ENCODE measurements at places on chromosomes 3 and 15.

DNA sequence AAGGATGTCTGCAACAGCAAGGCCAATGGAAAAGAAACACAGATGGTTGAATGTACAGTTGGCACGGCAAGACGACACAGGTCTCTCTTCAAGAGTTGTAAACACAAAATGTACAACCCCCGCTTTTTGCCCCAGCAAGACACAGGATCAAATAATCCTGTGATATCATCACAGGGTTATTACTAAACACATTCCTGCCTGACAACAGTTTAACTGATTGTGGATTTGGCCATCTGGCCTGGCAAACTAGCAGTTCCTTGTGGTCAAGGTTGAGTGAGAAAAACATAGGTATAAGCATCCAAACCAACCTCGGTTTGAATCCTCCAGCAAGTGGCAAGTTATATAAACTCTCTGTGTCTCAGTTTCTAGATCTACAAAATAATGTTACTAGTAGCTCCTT is 23.4 kb downstream of the PARP16 start:
- no peak for DNase-seq

DNA sequence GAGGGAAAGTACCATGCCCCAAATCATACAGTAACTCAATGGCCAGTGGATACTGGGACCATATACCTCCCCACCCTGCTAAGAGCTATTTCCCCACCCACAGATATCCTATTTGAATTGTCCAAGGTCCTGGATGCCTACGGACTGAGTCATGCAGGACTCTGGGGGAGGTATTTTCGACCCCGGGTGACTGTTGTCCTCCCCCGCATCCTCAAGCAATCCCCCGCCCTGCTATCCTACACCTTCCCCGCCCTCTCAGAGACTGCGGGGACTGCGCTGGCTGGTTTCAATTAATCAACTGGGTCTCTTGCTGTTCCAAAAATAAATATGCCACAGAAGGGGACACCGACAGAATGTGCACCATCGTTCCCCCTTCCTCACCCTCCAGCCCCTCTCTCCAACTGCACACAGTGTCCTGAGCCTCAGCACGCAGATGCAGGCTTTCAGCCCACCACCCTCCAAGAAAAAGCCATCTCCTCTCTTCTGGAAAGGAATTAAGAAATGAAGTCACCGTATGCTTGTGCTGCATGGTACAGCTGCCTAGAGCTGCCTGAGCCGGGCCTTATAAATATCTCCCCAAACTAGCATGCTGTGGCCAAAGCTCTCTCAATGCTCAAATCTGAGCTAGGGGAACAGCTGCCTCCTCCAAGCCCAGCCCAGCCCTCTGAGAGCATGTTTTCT is 8.1 kb downstream of the CAV3 start:
- no peak for DNase-seq

DNA sequence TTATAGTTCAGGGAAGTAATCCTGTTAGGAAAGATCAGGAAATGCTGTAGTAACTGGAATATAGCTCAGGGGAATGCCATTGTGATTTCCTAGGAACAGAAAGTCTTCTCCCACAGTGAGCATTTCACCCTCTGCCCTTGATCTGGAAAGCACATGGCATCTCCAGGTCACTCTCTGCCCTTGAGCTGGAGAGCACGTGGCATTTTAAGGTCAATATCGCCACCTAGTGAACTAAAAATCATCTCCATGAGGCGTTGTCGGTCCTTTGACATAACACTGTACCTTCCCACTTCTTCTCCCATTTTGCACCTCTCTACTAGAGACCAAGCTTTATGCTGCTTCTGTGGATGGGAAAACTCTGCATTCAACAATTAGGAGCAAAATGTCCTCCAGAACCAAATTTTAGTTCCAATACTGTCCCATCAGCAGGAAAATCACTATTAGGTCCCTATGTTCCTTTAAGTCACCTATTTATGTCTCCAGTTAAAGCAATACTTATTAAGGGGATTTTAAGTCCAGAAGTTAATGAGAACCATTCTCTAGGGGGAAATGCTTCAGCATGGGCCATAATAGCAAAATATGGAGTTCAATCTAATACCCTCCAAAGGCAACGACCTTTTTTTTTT is 54.7 kb upstream of the GK5 start:
- peak; percentile 8 for DNase-seq

GRCh38 chr3:72999951-73000350 is 3.3 kb downstream of the PPP4R2 start:
- no peak for DNase-seq

GRCh38 chr3:122890077-122890719 is 95.3 kb downstream of the SLC49A4 start:
- no peak for DNase-seq

GRCh38 chr3:170738766-170739165 is 131.2 kb downstream of the RPL22L1 start:
- DNase-seq = no peak

- no peak for DNase-seq
Measured at GRCh38 chr15:77119446-77119845, 48.5 kb upstream of the TSPAN3 start.

- no peak for DNase-seq
Measured at GRCh38 chr3:13378155-13378554, 42.0 kb downstream of the NUP210 start.

DNA sequence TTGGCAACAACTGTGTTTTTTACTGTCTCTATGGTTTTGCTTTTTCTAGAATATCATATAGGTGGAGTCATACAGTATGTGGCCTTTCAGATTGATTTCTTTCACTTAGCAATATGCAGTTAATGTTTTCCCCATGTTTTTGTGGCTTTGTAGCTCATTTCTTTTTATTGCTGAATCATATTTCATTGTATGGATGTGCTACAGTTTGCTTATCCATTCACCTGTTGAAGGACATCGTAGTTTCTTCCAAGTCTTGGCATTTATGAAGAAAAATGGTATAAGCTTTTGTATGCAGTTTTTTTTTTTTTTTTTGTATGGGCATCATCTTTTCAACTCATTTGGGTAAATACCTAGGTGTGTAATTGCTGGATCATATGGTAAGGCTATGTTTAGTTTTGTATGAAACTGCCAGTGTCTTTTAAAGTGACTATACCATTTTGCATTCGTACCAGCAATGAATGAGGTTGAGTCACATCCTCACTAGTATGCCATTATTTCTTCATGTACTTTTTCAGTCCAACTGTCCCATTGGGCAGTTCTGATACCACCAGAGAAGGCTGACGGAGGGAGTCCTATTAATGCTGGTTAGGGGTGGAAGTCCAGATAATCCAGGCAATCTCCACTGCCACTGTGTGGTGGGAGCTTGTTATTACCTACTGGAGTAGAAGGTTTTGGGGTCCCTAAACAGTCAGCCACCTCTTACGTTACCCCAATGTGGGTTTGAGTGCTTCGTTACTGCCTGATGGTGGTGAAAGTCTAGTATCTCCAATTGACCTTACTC is 210.5 kb downstream of the DOCK3 start:
- DNase-seq = no peak

DNA sequence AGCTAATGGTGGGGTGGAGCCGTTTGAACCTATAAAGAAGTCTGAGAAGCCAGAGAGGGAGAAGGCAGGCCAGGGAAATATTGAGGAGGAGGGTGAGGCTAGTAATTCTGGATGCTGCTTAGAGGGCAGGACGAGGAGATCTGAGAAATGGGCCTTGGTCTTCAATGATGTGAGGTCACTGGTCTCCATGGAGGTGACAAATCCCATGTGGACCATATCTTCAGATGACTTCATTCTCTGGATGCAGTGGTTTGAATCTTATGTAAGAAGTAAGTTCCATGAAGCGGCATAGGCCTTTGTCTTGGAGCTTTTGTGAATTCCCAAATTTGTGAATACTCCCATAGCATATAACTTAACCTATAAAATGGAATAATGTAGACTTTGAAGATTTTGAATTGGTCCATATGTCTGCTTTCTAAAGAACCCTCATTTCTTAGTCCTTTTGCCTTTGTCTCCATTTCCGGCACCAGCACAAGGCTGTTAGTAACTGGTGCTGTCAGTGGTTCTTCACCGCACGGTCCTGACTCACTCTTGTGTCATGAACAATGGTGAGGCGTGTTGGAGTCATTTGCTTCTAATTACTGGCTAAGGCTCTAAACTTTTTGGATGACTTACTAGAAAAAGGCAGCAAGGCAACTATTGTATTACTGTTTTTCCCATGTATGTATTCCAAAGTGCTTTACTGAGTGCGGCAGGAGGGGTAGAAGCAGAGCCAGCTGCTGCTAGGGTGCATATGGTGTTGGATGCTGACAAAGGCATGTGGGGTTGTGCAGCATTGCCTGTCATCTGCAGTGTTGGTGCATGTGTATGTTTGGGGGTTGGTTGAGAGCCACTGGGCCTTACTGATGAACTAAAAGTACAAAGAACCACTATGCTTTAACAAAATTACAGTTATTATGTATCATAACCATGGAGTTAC is 279.3 kb upstream of the C2CD4B start:
- no peak for DNase-seq

DNA sequence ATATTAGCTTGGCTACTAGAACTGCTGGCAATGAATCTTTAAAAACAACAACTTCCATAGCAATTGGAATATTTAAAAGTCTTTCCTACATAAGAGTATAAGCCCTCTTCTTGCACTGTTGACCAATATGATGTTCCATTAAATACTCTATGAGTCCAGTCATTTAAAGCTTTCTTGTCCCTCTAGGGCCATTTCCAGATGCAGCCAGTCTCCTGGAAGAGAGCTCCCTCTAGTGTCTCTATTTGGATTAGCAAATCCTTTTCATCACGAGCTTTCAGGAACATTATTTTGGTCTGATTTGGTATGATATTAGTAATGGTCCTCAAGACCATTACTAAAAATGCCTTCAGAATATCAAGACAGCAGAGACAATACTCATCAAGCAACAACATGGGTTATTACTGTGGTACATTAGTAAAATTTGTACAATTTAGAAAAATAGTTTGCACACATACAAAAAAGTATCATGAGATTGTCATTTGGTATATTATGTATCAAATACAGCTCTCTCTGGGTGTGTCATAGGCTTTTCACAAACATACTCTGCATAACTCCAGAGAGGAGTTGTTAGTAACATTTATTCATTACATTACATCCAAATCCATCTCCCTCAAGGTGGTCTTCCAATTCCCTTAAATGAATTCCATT is 101.3 kb downstream of the DPH6 start:
- no peak for DNase-seq

GRCh38 chr15:94057305-94057704 is 174.1 kb upstream of the MCTP2 start:
- no peak for DNase-seq

GRCh38 chr3:58470363-58471024 is 21.4 kb upstream of the KCTD6 start:
- DNase-seq = no peak

GRCh38 chr3:111519178-111519855 is 22.7 kb upstream of the CD96 start:
- DNase-seq = no peak

GRCh38 chr3:17640466-17640865 is 102.0 kb downstream of the TBC1D5 start:
- DNase-seq = no peak

- DNase-seq = peak; percentile 30
Measured at GRCh38 chr3:177345049-177345972, 148.0 kb upstream of the TBL1XR1 start.

- no peak for DNase-seq
Measured at GRCh38 chr15:97077975-97078374, 747.5 kb downstream of the NR2F2 start.

- DNase-seq = no peak
Measured at GRCh38 chr3:191339316-191339917, 9.1 kb upstream of the UTS2B start.

DNA sequence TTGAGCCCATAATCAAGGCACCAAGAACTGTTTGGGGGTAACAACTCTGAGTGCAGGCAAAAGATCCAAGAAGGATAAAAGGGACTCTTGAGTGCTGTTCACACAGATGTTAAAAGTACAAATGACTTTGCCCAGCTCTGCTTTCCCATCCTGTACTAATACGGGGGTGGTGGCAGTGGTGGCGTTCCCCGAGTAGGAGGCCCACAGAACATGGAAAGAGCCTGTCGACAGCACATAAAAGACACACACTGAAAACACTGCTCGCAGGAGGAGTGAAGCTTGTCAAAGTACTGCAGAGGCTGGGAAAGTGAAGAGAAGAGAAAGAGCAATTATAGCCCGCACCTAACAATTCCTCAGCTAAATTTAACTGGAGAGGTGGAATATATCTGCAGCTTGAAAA is 40.9 kb downstream of the HACD2 start:
- no peak for DNase-seq

DNA sequence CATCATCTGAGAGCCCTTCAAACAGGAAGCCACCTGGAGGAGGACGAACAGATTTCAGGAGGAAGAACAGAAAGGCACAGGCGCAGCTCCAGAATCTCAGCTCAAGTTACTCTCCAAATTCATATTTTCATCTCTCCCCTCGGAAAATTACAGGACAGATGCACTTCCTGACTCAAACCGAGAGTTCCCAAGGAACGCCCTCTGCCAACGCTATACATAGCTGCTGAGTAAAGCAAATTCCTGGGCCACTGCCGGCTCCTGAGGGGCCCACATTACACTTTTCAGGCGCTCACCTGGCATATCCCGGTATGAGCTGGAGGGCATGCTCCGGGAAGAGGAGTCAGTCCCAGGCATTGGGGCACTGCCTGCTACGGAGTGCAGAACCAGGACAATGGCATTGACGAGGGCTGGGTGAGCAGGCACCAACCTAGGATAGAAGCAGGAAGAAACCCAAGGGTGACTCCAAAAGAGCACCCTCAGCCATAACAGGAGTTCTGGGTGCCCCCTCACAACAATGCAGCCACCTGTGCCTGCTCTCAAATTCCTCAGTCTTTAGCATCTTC is 11.2 kb downstream of the UBL7 start:
- DNase-seq = no peak

GRCh38 chr3:56884387-56884786 is 82.6 kb upstream of the ARHGEF3 start:
- no peak for DNase-seq

GRCh38 chr3:148366743-148367410 is 330.8 kb upstream of the AGTR1 start:
- no peak for DNase-seq

GRCh38 chr15:68187559-68187958 is 17.6 kb downstream of the CALML4 start:
- DNase-seq = no peak

DNA sequence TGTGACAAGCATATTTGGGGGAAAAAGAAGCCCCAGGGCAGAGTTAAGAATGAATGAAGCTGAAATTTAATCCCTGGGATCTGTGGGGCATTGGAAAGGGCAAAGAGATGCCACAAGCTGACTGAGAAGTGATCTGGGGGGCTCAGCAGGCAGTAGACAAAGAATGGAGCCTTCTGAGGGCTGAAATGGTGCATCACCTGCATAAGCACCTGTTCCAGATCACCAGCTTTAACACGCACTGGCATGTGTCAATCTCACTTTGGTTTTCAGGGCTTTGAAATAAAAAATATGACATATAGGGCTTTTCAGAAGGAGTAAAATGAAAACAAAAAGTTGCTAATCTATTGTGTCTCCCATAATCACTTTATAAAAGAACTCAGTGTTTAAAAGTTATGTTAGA is 210.8 kb upstream of the ARHGEF26 start:
- DNase-seq = no peak

- DNase-seq = no peak
Measured at GRCh38 chr3:113659101-113659541, 37.3 kb downstream of the USF3 start.

DNA sequence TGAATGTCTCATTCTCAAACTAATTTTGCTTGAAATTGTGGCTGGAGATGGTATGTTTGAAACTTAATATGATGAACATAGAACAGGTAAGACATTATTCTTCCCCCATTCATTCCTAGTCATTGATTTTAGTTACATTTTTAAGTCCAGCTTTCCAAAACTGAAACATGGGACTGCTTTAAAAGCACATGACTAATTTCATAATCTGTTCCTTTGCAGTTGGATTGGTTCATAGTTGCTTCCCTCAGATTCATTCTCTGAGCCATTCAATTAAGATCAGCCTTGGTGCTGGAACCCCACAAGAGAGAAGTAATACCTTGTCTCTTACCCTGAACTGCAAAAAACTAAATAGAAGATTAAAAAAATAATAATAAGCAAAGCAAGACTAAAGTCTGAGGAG is 87.5 kb upstream of the TGFBR2 start:
- no peak for DNase-seq

Measured in activated gamma-delta T cell treated with anti-CD3 and anti-CD28 coated beads, Interleukin-2, amount 50 U/mL, for 16 hours (primary cell).